Natural killer cell (primary cell): ENCODE measurements at places on chromosomes 13 and 19. TPM values are rescaled to one million over a fixed set of nuclear protein-coding genes. Genes with fewer than 3 reads are reported as not detected.

DNA sequence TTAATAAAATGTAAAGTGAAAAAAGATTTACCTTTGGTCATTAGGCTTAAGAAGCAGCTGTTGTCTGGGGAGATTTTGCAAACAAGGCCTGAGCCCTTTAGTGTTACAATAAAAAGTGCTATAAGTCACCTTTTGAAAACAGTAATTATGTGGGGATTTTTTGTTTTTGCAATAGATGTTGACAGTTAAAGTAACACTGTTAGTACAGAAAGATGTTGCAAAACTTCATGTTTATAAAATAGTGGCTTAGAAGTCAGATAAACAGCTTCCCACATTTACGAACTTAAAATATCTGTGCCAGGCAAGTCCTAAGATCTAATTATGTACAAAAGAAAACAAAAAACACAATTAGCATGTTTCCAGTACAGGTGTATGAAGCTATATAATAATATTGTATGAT is 138.0 kb upstream of the IRS2 start:
- H3K27me3 ChIP-seq: no peaks in the 10 kb centered on the region
- no peak for DNase-seq
- no peaks in the 10 kb centered on the region for H3K4me1 ChIP-seq
- H3K27ac ChIP-seq: no peak overlapping the region

- H3K27me3 ChIP-seq: no peaks in the 10 kb centered on the region
- H3K27ac ChIP-seq: peak overlapping the region; percentile 25
- H3K4me1 ChIP-seq: peaks cover 67% of the 10 kb centered on the region
- peak; percentile 44 for DNase-seq
- H3K36me3 ChIP-seq: peaks cover 48% of the 10 kb centered on the region
- H3K4me3 ChIP-seq: no peak overlapping the region
Measured at GRCh38 chr19:49490287-49491029, 3.0 kb downstream of the RPL13A start.

The TMEM238 gene
- total RNA-seq: 2.9 TPM

DNA sequence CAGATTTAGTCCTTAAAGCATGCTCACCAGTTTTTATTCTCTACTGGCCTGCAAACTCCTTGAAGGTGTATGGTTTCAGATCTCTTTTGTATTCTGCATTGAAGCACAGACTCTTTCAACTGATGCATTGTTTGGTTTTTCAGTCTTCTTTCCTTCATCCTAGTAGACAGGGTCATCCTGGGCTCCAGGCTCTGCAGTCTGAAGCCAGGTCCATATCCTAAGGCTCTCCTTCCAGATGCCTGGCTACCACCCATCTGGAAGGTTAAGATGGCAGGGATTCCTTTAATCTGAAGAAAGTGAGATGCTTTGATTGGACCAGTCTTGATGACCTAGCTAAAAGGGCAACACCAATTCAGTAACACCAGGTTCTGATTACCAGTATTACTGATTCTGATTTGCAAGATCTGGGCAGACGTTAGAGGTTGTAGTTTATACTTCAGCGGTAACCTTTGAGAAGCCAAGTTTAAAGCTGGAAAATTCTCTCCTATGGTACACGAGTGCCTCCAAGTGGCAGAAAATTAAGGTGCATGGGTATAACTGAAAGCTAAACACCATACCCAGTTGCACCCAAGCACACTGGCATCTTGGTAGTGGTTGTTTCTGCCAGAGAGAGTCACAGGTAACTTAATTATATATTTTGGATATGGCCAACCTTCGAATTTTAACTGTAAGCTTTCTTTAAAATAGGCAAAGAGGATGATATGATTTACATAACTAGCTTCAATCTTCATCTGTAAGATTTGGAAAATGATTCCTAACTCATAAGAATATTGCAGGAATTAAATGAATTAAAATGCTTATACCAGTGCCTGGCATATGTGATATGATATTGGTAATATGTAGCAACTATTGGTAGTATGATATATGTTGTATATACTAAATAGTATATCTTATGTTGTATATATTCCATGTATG is 1651.9 kb upstream of the MIR17HG start:
- DNase-seq: no peak
- no peaks in the 10 kb centered on the region for H3K36me3 ChIP-seq
- no peaks in the 10 kb centered on the region for H3K27me3 ChIP-seq
- no peak overlapping the region for H3K4me3 ChIP-seq

DNA sequence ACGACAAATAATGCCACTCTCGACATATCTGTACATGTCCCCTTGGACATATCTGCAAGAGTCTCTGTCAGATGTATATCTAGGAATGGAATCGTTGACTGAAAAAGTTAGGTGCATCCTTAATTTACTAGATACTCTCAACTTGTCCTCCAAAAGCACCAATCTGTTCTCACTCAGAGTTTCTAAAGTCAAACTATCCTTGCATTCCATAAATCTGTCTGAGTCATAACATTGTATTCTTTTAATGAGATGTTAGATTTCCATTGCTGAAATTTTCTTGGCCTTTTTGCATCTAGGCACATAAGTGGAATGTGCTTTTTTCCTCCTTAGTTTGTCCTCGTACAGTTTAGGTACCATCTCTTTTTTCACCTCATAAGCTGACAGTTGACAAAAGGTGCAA is 139.8 kb downstream of the PTPRS start:
- H3K36me3 ChIP-seq: no peaks in the 10 kb centered on the region
- peaks cover 10% of the 10 kb centered on the region for H3K4me1 ChIP-seq
- H3K27me3 ChIP-seq: no peaks in the 10 kb centered on the region

The CEACAM4 gene
- 1.1 TPM for total RNA-seq

The EID2B gene
- 4.6 TPM for total RNA-seq

DNA sequence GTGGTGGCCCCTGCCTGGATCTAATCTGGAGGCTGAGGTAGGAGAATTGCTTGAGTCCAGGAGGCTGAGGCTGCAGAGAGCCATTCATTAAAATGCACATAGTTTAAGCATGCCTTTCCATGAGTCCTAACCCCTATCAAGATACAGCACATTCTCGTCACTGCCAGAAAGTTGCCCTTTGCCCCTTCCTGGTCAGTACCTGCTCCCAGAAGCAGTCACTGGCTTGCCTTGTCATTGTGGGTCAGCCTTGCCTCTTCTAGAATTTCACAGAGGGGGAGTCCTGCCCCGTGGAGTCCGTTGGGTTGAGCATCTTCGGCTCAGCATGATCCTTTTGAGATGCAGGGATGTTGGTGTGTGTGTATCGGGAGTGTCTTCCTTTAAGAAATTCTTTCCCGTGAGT is 10.8 kb downstream of the BICRA start:
- no peak overlapping the region for H3K4me3 ChIP-seq
- peaks cover 12% of the 10 kb centered on the region for H3K4me1 ChIP-seq

The CATSPERD gene
- total RNA-seq: not detected

DNA sequence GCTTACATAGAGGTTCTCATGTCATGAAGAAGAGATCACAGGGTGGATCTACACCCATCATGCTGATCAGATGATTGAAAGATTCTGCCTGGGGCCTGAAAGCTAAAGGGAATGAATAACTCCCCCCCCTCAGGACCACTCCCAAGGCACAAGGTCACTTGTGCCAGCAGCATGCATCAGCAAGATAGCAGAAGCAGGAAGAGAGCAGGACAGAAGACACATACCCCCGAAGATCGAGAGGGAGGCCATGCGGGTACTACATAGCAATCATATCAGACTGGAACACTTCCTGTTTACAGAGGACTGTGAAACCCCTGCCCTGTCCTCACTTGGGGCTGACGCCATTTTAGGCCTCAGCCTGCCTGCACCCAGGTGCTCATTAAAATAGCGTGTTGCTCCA is 143.2 kb upstream of the EDNRB start:
- no peak overlapping the region for H3K4me3 ChIP-seq
- H3K4me1 ChIP-seq: no peaks in the 10 kb centered on the region
- H3K27ac ChIP-seq: no peak overlapping the region

- H3K36me3 ChIP-seq: peaks cover 3% of the 10 kb centered on the region
- peak; percentile 89 for DNase-seq
- no peak overlapping the region for H3K4me3 ChIP-seq
- peaks cover 61% of the 10 kb centered on the region for H3K4me1 ChIP-seq
- peak overlapping the region; percentile 39 for H3K27ac ChIP-seq
- no peaks in the 10 kb centered on the region for H3K27me3 ChIP-seq
Measured at GRCh38 chr19:2171349-2172145, 7.8 kb downstream of the DOT1L start.

DNA sequence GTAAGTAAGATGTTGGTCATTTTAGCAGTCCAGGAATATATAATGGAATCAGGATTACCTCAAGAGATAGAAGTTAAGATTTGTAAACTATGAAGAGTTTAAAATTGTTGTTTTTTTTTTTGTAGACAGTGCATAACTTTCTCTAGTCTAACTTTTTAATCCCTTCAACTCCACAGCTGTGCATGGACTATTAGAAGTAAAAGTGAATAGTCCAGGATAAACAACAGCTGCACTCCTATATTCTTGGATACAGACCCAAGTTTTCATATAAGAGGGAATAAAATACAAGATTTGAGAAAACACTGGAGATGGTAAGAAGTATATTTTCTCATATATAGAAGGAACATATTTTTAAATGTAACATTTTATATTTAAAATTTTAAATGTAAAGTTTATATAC is 1509.9 kb downstream of the SLITRK5 start:
- no peaks in the 10 kb centered on the region for H3K4me1 ChIP-seq
- no peak overlapping the region for H3K27ac ChIP-seq
- H3K27me3 ChIP-seq: no peaks in the 10 kb centered on the region
